ENCODE measurements at places on chromosomes 2 and 18.

GRCh38 chr2:229653531-229653930, 60.8 kb downstream of the DNER start:
- no peak for DNase-seq

DNA sequence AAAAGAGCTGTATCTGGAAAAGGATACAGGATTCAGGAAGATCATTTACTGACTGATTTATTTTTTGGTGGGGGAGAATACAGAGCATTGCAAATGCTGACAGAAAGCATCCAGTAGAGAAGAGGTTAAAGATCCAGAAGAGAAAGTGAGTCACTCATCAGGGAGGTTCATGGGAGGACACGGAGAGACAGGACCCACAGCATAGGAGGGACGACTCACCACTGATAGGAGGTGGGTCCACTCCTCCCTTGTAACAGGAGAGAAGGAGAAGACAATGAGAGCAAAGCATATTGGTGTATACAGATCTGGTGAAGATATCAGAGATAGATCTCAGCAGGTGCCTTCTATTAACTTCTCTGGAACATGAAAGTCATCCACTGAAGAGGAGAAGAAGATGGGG, 142.4 kb upstream of the AQP4 start:
- DNase-seq, result no peak

DNA sequence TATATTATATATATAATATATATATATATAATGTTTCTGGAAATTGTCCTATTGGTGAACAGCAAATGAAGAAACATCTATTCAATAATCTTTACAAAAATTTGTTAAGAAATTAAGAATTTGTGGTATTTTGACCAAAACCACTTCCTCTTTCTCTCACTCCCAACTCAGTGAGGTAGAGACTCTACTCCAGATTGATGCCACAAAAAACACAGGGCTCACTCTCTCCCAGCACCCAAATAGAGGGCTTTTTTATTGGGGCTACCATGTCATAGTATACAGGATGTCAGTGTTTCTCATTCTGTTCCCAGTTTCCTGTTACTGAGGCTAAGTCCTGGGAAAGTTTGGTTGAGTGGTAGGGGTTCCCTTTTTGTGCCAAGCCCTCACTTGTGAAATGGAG, 1155.4 kb downstream of the BCL11A start:
- DNase-seq, result no peak

GRCh38 chr18:63848159-63848558, 39.3 kb upstream of the SERPINB2 start:
- DNase-seq, result no peak

GRCh38 chr18:37420315-37420880, 145.2 kb downstream of the CELF4 start:
- no peak for DNase-seq

GRCh38 chr2:117832905-117833613, 18.6 kb downstream of the DDX18 start:
- DNase-seq, result no peak

- no peak for DNase-seq
Measured at GRCh38 chr2:222670191-222671038, 1.0 kb upstream of the MOGAT1 start.

DNA sequence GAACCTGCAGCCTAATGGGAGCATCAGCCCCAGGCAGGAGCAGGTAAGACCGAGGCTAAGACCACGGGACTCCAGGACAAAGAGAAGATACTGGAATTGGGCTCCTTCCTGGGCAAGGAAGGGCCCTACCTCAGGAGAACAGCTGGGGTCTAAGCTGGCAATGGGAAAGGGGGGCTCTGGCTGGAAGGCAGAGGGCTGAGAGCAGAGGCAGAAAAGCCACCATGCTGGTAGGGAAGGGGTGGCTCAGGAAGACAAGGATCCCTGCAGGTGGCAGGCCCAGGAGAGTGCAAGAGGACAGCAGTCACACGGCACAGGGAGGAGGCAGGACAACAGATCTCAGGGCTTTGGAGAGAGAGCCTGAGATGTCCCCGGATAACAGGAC, 203.5 kb downstream of the NDUFA10 start:
- no peak for DNase-seq

GRCh38 chr2:146985753-146986152, 859.1 kb upstream of the ACVR2A start:
- DNase-seq, result no peak

- no peak for DNase-seq
Measured at GRCh38 chr2:102850888-102851287, 89.1 kb downstream of the TMEM182 start.

DNA sequence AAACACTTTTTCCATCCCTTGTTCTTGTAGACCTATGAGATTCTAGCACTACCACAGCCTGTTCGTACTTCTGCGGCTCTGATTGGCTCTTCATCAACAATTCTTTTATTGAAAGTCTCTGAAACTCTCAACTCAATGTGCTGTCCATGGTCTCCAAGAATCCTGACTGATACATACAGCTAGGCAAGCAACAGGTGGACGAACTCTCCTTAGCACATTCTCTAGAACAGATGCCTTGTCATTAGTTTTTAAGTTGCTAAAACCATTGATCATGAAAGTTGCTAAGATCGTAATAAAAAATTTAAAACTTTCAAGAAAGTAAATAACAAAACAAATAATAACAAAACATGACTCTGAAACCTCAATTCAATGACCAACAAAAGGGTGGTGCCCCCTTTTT, 210.5 kb downstream of the EPHA4 start:
- no peak for DNase-seq

GRCh38 chr18:49628881-49629795, 67.3 kb downstream of the LIPG start:
- no peak for DNase-seq

DNA sequence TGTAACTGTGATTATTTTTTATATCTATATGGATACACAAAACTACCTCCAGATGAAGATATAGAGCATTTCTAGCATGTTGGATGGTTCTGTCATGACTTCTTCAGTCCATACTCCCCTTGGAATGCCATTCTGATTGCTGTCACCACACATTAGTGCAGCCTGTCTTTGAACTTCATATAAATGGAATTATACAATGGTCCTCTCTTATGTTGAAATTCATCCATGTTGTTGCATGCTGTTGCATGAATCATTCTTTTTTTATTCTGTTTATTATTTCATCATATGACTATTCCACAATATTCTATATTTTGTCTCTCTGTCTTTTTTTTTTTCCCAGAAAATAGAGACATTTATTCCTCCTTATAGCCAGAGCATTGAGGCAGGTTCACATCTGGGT, 74.1 kb downstream of the OSBPL6 start:
- no peak for DNase-seq

DNA sequence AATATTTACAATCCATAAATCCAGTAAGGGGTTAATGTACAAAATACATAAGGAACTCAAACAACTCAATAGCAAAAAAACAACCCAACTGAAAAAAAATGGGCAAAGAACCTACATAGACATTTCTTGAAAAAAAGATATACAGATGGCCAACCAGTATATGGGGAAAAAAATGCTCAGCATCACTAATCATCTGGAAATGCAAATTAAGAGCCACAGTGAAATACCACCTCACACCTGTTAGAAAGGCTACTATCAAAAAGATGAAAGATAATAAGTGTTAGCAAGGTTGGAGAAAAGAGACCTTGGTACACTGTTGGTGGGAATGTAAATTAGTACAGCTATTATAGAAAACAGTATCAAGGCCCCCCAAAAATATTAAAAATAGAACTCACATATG, 14.6 kb downstream of the AP1S3 start:
- DNase-seq, result no peak

- no peak for DNase-seq
Measured at GRCh38 chr2:150846691-150847090, 359.2 kb upstream of the RND3 start.

- no peak for DNase-seq
Measured at GRCh38 chr2:16522031-16522831, 143.4 kb downstream of the CYRIA start.

- no peak for DNase-seq
Measured at GRCh38 chr2:178723786-178724346, 83.4 kb downstream of the TTN start.

GRCh38 chr2:101479328-101479727, 4.4 kb upstream of the RFX8 start:
- no peak for DNase-seq

- DNase-seq, result no peak
Measured at GRCh38 chr2:168978461-168978861, 52.7 kb downstream of the ABCB11 start.

GRCh38 chr2:102417946-102418345, 5.0 kb upstream of the IL18RAP start:
- no peak for DNase-seq

GRCh38 chr2:11103984-11104793, 51.1 kb upstream of the SLC66A3 start:
- DNase-seq, result peak; percentile 15

DNA sequence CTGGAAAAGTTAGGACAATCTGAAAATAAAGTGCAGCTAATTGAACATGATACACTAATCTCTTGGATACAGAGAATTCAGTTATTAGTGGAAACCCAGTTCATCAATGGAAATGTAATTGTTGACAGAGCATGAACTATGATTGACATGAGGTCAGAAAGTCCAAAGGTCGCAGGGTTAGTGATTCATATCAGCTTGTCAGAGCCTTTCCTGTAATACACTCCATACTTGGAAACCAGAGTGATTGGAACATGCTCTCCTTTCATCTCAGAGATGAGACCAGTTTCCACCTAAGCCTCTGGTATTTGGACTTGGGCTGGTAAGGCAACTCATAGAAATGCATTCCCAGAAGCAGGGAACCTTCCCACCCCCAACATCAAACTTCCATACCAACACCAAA, 8.5 kb upstream of the NCKAP5 start:
- DNase-seq, result no peak

DNA sequence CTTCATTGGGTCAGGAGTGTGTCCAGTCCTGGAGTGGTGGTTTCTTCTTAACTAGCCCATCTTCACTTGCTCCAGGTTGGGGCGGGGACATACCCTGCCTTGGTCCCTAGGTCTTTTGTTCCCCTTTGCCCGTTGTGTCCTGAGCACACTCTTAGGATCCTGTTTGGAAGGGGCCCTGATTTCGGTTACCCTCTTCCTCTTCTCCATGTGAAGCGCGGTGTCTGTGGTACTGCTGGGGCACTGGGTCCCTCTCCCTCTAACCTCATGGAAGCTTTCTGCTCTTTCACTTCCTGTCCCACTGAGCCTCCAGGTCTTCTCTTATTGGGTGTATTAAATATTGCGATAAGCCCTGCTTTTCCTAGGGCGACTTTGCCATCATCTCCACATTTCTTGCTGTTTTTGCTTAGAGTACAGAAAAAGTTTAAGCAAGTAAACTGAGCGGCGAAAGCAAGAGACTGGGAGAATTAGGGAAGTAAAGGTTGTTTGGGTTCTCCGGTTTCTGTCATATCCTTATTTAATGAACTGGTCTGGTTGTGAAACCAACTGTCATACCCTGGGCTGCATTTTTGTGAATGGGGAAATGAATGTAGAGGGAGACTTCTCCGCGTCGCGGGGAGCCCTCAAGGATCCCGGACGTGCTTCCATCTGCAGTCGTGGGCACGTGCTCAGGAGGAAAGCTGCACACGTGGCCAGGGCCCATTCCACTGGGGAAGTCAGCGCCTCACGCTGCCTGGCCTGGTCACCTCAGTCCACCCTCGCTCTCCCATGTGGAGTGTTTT, 73.8 kb upstream of the B3GNT7 start:
- no peak for DNase-seq

DNA sequence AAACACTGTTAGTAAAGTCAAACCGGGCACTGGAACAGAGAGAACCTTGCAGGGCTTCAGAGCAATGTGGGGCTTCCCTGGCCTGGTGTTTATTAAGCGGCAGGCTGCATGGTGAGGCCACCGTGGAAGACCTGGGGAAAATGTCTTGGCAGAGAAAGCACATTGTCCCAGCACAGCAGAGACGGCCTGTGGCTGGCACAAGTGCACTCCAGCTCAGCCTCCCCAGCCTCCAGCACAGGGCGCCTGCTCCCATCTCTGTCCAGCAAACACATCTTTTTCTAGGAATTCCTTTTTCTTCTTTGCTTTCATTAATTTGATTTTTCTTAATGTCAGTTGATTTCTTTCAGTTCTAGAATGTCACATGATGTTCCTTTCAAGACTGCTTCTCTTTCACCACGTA, 138.2 kb upstream of the NFATC1 start:
- DNase-seq, result no peak

DNA sequence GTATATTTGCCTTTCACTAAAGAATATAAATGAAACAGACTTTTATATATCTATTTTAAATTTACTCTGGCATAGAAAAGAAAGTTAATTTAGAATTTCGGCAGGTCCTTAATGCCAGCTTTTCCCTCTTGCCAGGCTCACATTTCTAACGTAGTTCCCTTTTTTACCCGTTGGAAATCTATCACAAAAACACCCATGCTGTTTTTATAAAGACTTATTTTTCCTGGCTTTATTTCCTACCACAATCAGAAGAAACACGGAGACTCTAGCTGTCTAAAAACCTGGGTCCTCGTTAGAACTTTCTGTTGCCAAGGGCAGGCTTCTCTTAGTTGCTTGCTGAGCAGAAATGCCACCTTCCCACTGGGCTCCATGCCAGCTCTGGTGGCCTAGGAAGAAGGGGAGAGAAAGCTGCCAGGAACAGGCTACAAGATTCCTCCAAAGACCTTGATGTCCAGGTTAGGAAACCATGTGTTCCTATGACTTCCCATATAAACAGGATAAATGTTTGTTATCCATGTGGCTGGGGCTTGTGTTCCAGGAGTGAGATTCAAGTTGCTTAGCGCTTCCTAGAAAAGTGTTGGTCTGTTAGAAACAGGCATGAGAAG, 17.8 kb upstream of the TMEM18 start:
- no peak for DNase-seq

GRCh38 chr2:6392966-6393365, 472.7 kb downstream of the CMPK2 start:
- no peak for DNase-seq

DNA sequence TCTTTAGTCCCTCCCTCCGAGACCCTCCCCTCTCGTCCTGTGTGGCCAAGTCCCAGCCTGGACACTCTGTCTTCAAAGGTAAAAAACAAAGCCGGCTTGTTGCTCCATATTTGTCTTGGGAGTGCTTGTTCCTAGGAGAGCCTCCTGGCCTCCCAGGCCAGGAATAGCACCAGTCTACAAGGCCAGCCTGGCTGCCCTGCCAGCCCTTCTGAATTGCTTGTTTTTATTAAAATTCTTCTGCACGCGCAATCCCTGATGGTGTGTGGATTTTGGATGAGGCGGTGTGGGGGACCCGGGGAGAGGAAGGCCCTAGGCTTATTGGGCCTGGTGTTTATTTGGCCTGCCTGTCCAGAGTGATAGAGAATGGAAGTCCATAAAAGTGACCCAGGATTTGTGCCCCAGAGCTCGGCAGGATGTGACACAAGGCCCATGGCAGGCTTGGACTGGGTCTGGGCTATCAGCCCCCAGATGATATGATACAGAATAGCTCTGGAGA, 297.3 kb downstream of the CYP26B1 start:
- DNase-seq, result no peak

DNA sequence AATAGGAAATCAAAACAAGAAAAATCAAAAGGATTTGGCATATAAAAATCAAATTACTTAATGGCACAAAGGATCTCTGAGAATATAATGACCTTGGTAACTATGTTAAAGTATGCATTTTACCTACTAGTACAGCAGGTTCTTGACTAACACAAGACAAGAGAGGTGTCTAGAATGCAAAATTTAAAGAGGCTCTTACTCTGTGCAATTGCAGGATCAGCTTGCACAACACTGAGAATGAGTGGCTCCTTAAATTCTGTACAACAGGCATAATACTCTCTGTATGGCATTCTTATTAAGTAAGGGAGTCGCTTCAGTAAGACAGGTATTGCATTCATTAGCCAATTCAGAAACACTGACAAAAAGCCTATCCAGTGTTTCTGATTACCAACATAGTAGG, 72.6 kb downstream of the UGP2 start:
- DNase-seq, result no peak

GRCh38 chr2:66633631-66634030, 198.7 kb downstream of the MEIS1 start:
- no peak for DNase-seq

GRCh38 chr2:30679426-30680088, 127.7 kb downstream of the CAPN13 start:
- no peak for DNase-seq

Data from stimulated activated CD8-positive, alpha-beta memory T cell treated with anti-CD3 and anti-CD28 coated beads, Interleukin-7, amount 100 ng/mL, for 48 hours (primary cell).